ENCODE measurements at places on chromosomes 6 and 20.

DNA sequence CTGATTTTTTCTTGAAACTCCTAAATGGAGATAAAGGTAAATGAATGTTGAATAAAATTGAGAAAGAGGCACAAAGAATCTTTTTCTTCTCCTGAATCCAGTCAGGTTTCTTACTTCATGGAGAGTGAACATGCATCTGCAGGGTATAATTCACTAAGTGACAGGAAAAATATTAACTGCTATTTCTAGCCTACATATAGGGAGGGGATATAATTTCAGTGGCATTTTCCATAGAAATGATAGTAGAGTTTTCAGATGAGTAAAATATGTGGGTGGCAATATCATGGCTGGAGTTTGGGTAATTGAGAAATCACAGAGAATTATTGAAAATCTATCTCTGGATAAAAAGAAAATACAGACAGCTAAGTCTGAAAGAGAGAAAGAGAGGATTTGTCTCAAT, 1227.0 kb upstream of the GJE1 start:
- no peak for DNase-seq

GRCh38 chr6:25186919-25187318, 92.3 kb upstream of the CARMIL1 start:
- no peak for DNase-seq

GRCh38 chr6:16767765-16768476, 6.7 kb upstream of the ATXN1 start:
- DNase-seq = no peak

DNA sequence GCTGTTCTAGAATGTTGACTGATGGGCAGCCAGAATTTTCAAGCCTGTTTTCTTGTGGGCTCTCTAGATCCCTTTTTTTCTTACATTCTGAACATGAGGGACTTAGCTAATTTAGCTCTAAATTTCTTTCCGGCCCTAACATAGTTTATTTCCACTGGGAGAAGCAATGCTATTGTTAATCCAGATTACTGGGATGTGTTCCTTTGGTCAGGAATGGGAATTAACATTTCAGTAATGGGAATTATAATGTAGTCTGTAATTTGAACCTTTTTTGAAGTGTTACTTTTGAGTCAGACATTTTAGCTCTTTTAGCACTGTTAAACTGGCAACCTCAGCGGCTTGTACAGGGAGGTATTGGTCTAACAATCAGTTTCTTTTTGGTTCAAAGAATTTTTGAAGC, 7.5 kb downstream of the ZFAND3 start:
- no peak for DNase-seq

DNA sequence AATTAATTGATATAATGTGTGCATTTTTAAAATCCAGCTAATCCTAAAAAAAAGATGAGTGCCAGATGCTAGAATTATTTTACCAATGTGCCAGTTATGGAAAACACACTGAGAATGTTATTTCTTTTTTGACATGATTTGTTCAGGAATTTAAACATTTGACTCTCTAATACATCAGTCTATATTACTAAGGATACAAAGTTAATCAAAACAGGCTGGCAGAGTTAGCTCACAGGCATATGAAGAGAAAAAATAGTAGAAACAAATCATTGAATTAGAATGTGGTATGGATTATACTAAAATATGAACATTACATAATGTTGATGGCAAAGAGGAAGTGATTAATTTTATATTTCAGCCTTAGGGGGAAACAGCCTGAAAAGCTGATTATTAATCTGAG, 368.3 kb upstream of the GJE1 start:
- no peak for DNase-seq

DNA sequence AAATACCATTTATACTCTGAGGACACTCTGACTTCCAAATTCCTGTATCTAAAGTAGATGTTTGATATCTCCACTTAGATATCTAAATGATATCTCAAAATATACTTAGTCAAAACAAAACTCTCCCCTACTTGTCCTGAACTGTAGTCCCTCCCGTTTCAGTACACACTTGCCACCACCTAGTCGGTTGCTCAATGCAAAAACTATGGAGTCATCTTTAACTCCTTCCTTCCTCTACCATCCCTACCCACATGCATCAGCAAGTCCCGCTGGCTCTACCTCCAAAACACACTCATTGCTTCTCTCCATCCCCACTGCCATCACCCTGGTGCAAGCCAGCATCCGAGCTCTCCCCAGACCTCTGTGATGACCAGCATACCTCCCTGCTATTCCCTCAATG, 13.2 kb downstream of the STX7 start:
- peak; percentile 15 for DNase-seq

DNA sequence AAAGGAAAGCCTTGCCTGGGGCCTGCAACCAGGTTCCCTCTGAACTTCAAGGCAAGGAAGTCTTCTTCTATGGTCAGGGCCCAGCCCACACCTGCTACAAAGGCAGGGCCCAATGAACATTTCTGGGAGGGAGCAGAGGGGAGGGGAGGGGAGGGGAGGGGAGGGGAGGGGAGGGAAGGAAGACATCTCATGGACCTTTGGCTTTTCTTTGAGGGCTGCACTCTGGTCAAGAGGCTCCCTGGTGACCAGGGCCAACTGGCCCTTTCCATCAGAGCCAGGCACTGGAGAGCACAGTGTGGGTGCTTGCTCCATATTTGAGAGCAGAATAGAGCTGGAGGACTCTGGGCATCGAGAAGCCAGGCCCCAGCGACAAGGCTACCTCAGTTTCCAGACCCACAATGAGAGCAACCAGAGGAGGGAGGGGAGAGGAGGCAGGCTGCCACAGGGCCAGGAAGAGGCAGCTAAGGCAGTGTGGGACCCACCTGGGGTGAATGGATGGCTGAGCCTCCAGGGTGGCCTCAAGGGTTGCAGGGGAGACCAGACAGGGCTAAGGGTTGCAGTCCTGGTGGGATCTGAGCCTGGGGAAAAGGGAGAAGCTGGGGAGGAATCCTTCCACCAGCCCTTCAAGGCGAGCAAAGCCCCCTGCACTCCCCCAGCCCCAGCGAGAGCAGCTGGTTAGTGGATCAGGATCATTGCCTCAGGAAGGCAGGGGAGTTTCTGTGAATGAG, 84.8 kb downstream of the MRPL14 start:
- DNase-seq = no peak

- no peak for DNase-seq
Measured at GRCh38 chr20:22402550-22402949, 181.8 kb downstream of the FOXA2 start.

DNA sequence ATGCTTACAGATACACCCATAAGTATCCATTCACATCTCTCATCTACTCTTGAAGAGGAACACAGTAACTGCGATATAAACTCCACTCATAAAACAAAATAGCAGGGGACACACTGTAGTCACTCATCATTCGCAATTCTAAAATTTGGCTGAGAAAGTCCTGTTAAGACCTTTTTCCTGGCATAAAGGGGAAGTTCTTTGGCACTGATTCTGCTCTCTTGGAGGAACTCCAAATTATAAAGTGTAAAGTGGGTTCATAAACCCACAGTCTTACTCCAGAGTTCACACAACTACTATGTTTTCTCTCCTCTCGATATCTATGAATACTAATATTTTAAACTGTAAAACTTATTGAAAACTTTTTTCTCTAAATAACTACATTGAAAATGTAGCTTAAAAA, 80.6 kb downstream of the ADGB start:
- DNase-seq = peak; percentile 44

- DNase-seq = no peak
Measured at GRCh38 chr6:159217595-159218275, 48.5 kb downstream of the FNDC1 start.

DNA sequence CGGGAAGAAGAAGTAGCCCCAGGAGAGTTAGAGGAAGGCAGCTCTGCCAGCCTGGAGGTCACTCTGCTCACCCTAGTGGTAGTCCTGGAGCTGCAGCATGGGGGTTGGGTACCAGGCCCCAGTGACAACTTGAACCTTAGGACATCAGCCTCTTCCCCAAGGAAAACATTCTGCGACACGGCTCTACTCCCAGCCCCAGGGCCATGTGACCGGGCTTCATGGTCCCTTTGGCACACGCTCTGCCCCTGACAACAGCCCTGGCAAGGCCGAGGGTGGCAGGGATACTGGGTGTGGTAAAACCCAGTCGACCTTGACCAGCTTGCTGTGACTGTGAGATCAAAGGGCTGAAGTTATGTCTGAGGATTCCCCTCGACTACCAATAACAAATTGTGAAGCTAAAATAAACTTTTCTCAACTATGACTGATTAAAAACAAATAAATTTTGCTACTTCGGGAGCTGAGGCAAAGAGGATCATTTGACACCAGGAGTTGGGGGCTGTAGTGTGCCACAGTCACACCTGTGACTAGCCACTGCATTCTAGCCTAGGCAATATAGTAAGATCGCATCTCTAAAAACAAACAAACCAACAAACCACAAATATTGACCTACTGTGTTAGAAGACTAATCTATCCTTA, 24.4 kb upstream of the ARID1B start:
- DNase-seq = no peak

GRCh38 chr6:3294396-3294795, 35.6 kb downstream of the PSMG4 start:
- no peak for DNase-seq

DNA sequence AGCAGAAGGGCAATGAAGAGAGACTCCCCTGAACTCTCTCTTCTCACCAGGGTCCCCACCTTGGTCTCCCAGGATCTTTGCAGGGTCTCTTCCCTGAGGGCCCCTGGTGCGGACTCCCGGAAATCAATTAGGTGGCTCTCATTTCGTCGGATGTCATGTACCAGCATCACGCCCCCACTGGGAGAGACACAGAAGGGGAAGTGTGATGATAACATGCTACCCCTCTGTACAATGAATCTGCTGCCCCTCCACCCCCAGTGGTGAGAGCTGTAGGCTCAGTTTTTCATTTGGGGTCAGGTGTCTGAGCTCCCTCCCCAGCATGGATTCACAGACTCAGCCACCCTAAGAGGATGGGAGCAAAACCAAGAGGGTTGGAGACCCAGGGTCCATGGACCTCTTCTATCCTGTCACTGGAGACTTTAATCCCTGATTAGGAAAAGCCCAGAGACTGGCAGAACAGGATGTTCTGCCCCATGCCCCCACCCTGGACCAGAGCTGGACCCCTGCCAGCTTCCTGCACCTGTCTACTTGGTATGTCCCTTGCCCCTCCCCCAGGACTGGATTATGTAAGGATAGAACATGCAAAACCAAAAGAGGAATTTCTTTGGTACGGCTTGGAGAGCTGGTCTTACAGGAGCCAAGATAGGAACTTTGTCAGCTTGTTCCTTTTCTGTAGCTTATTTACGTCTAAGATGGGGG, 11.1 kb downstream of the GGT7 start:
- DNase-seq = no peak

GRCh38 chr20:34871966-34872621, 562 bp downstream of the GGT7 start:
- no peak for DNase-seq

- peak; percentile 92 for DNase-seq
Measured at GRCh38 chr6:34425498-34426410, at the start of gene RPS10. RPS10 (minus strand) TSS chr6:34426069; CDS start chr6:34425221, 848 bp downstream.

DNA sequence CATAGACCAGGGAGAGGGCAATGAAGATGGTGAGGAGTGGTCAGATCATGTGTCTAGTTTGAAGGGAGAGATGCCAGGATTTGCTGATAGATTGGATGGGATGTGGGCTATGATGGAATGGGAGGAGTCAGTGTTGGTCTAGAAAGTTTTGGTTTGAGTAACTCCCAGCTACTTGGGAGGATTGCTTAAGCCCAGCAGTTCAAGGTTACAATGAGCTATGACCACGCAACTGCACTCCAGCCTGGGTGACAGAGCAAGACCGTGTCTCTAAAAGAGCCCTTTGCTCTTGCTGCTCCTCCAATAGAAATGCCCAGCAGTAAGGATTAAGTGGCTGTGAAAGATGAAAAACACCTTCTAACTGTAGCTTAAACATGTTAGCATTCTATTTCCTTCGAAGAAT, 18.2 kb upstream of the LAMP5 start:
- peak; percentile 16 for DNase-seq

- no peak for DNase-seq
Measured at GRCh38 chr20:36770680-36771079, 2.9 kb downstream of the DSN1 start.

GRCh38 chr6:56065408-56065807, 182.0 kb downstream of the COL21A1 start:
- no peak for DNase-seq

- DNase-seq = no peak
Measured at GRCh38 chr6:13523826-13524622, 36.6 kb upstream of the GFOD1 start.

- DNase-seq = no peak
Measured at GRCh38 chr6:140051521-140052512, 677.4 kb upstream of the CITED2 start.

DNA sequence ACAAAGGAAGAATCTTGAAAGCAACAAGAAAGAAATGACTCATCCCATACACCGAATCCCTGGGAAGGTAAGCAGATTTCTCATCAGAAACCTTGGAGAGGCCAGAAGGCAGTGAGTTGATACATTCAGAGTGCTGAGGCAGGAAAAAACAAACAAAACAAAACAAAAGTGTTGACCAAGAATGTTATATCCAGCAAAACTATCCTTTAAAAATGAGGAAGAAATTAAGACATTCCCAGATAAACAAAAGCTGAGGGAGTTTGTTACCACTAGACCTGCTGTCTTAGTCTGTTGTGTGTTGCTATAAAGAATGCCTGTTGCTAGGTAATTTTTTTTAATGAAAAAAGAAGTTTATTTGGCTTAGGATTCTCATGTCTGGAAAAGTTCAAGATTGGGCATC, 33.7 kb upstream of the PPP1R3G start:
- no peak for DNase-seq

DNA sequence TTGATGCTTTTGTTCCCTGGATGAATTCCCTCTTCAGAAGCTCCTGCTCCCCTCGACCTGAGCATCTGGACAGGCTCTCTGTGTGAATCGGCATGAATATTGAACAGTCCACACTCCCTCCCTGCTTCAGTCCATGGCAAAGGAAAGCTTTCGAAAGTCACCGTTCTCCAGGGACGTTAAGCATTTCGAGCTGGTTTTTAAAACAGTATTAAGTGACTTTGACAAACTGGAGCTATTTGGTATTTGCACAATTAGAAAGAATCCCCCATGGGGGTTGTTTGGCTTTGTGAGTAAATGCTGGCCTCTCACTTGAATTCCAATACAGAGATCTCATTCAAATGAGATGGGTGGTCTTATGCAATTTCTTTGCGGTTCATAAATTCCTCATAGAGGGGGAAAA, 85.3 kb upstream of the TIAM2 start:
- DNase-seq = no peak

DNA sequence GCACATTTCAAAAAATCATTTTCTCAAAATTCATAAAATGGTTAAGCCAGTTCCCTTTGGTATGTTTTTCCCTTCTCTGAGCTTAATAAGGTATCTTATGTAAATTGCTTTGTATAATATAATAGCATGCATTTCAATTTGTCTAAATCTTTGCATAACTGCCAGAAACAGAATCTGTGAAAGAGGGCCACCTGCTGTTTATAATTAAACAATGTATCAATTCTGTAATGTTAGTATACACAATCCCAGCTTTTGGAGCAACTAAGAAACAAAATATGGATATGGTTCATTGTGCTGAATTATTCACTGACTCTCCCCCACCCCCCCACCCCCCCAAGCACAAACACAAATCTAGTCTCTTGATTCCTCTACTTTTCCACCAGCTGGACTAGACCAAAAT, 54.8 kb downstream of the GPX5 start:
- no peak for DNase-seq

All from AML-193 (cell line).